ENCODE measurements at places on chromosomes 16 and 17. TPM values are rescaled to one million over a fixed set of nuclear protein-coding genes. Genes with fewer than 3 reads are reported as not detected.

ADCY7 gene
- 40.5 TPM for total RNA-seq

C16orf46 gene
- total RNA-seq = 1.7 TPM

ESRP2 gene
- 32.9 TPM for total RNA-seq

PIK3R5 gene
- 19.1 TPM for total RNA-seq

ETV4 gene
- total RNA-seq = 6.8 TPM
